ENCODE measurements at places on chromosomes 3 and 15. TPM values are rescaled to one million over a fixed set of nuclear protein-coding genes. Genes with fewer than 3 reads are reported as not detected.

GRCh38 chr3:33826688-33827087, 28.3 kb downstream of the PDCD6IP start:
- DNase-seq = no peak

SHC4 gene
- total RNA-seq = not detected

ADGRG7 gene
- total RNA-seq = not detected

- DNase-seq = no peak
These were observed 181.8 kb downstream of the PDCD6IP start for GRCh38 chr3:33980252-33980651.

SPESP1 gene
- total RNA-seq = not detected

GRCh38 chr3:181689546-181689945, 22.2 kb upstream of the SOX2 start:
- no peak for DNase-seq

PRTG gene
- not detected for total RNA-seq
